Foreskin keratinocyte (primary cell): ENCODE measurements at places on chromosomes 2 and 18. TPM values are rescaled to one million over a fixed set of nuclear protein-coding genes. Genes with fewer than 3 reads are reported as not detected.
A peak's percentile ranks its signal among the peaks of the same experiment; 100 is the strongest.

- peak; percentile 31 for DNase-seq
These were observed 383.4 kb downstream of the CBLN2 start for GRCh38 chr18:72160510-72161445.

DNA sequence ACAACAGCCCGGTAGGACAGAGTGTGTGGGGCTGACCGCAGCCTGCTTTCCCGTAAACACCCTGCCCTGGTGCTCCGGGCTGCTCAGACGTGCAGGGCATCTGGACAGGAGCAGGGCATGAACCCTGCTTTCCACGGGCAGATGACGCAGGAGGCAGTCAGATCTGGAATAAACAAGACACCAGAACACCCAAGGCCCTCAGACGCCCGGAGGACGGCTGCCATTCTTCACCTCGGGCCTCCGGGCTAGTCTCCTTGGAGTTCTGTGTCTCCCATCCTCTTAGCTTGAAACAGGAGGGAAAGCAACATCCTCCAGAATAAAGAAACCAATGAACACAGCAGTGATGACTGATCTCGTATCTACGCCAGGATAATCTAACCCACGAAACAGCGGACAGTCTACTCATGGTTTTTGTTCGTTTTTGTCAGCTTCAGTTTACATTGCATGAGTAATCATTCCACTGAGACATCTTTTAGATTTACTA is 7.3 kb downstream of the PXDN start:
- DNase-seq: no peak

- no peak for DNase-seq
These were observed 20.8 kb downstream of the RASGRP3 start for GRCh38 chr2:33497221-33497650.

DNA sequence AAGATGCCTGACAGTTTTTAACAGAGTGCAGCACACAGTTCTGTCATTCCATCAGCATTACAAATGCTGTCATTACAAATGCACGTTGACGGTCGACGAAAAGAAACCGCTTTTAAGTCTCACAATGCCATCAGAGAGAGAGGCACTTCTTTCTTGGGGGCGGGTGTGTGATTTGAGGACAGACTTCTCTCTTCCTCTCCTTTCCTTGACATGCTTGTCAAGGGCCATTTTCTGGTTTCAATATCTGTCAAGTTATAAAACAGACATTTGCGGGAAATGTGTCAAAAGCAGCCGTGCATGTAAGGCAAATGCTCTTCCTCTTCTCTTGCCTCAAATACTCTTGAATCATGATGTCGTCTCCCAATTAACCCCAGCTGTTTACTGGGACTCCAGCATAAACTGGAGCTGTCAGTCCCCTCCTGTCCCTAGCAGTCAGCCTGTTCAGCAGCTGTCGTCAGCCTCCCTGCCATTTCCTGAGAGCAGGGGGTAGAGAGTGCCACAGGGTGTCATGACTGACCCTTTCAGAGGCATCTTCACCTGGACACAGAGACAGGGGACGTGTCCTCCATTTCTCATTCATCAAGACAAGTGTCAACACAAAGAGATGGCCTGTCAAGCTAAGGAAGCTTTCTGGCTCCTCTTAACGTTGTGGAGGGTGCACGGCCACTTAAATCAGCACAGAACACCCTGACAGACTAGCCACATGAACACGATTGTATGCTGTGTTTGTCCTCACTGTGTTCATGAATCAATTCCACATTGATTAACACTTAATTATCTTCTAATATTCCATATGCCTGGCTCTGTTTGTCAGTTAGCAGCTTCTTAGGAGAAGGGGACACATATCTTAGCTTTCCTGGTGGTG is 305.4 kb upstream of the RAB6C start:
- no peak for DNase-seq

- no peak for DNase-seq
These were observed 44.3 kb downstream of the CCDC148 start for GRCh38 chr2:158412206-158412605.

- no peak for DNase-seq
These were observed 125.6 kb upstream of the HS6ST1 start for GRCh38 chr2:128444121-128444771.

Gene IL1B
- total RNA-seq: 84.8 and 98.9 TPM in 2 replicates

Gene TTC32
- total RNA-seq: 4.2 and 5.2 TPM in 2 replicates

DNA sequence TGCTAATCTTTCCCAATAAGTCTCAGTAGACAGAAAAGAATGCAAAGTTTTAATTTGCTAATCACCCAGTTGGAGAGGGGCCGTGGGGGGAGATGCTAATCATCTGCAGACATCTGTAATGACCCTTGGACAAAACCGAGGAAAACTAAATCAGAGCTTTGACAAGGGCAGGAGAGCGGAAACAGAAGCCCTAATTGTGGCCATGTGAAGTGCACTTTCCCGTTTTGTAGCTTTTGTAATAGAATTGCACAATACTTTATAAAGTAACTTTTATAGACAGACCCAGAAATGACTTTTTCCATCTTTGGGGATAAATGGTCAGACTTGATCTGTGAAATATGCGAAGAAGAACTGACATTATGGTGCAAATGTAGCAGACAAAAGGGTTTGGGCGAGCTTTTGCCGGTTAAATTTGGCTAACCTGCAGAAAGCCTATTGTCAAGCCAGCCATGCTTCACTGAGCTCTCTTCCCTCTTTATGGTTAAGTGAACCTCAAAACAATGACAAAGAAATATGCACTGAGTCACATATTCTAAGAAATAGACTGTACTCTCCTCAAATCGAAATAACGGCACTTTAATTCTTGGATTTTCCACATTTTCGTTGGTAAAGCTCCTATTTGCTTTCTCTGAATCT is 980.1 kb upstream of the POU3F3 start:
- no peak for DNase-seq

- DNase-seq: no peak
These were observed 228.0 kb downstream of the IKZF2 start for GRCh38 chr2:212923393-212923792.

GRCh38 chr18:4074647-4075046 is 380.5 kb downstream of the DLGAP1 start:
- DNase-seq: peak; percentile 64

Gene PID1
- total RNA-seq: 7.7 and 8.6 TPM in 2 replicates

DNA sequence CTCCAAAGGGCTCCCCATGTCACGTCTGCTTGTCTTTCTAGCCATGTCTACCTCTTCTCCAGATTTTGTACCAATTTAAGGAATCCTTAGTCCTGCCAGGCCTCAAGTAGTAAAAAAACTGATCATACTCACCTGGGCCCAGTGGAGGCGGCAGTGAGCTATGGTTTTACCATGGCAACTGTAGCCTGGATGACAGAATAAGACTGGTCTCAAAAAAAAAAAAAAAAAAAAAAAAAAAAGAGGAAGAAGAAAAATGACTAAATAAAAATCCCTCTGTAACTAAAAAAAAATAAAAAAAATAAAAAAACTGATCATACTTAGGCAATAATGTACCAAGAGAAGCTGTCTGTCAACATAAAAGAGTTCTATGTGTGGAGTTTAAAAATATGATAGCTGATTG is 221.6 kb downstream of the NR4A2 start:
- DNase-seq: no peak

DNA sequence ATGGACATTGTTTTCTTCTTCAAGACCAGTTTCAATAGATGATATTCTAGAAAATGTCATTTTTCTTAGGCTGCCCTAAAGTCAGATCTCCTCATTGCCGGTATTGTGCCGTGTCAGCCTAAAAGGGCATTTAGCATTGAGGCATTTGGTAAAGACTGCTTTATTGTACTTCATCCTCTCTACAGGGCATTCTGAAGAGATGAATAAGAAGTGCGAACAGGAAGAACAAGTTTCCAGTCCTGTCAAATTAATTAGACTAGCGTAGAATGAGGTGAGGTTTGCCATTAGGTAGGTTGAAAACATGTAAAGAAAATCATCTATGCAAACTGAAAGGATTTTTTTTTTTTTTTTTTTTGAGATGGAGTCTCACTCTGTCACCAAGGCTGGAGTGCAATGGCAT is 60.6 kb downstream of the ETAA1 start:
- no peak for DNase-seq

DNA sequence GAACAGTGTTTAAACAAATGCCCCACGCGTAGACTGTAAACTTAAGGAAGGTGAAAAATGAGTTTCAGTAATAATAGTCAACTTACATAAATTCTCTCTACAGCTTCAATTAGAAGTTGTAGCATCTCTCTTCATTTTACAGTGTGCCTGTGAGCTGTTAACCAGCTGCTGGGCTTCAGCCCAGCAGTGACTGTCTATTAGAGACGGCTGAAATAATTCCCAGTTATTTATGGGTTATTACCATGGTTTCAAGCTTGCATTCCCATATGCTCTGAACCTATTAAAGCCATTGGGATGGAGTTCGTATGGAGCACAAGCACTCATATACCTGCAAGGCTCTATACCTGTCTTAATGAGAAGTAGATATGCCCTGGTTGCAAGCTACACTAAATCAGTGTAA is 501.1 kb downstream of the CNTNAP5 start:
- DNase-seq: no peak

- no peak for DNase-seq
These were observed 38.4 kb downstream of the TSN start for GRCh38 chr2:121793816-121794215.

DNA sequence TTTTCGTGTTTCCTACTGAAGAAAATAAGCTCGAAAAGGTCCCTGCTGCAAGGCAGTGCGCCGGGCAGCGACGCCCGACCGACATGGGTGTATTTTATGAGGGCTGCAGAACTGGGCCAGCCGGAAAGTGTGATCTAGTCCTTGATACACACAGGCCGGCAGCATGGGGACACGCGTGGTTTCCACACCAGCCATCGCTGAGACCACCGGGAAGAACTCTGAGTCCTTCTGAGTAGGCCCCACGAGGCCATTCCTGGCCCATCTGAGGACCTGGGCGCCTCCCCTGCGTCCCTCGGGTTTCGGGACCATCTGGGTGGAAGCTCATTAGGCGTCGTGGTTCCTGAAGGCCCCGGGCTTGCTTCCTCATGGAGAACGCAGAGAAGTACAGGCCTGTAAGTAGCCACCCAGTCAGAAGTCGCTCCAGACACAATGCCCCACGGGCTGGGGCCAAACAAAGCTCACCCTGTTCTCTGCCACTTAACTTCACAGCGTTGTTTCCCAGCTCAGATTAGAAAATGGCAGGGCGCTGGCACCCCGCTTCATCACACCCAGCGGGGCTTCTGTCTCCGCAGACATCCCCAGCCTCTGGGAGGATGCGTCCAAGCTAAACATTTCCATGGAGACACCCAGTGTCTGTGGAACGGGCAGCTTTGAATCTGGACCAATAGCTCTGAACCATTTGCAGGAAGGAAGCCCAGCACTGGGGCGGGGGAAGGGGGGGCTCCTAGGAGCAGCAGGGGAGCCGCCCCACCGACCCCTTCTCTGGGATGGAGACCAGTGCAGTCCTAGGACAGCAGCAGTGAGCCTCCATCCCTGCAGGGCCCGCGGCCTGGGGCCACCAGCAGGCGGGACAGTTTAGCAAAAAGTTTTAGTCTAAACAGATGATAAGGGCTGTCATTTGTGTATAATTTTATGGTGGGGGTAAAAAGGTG is 2.4 kb downstream of the NFATC1 start:
- no peak for DNase-seq

DNA sequence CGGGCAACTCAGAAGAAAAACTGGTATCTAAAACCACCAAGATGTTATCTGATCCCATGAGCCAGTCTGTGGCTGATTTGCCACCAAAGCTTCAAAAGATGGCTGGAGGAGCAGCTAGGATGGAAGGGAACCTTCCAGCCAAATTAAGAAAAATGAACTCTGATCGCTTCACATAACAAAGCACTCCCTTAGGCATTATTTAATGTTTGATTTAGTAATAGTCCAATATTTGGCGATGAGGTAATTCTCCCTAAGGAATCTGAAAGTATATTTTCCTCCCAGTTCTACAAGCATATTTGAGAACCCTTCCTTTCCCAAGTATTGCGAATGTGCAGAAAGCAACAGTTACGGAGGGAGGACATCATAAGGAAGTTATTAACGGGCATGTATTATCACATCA is 156.6 kb downstream of the KCNJ3 start:
- DNase-seq: no peak

- DNase-seq: no peak
These were observed 72.7 kb upstream of the CCDC68 start for GRCh38 chr18:55031979-55032378.

- DNase-seq: no peak
These were observed 37.9 kb downstream of the CDH20 start for GRCh38 chr18:61371111-61371510.

Gene CRYBA2
- not detected in 2 replicates for total RNA-seq

Gene SERPINB12
- total RNA-seq: 0.07 and 0.10 TPM in 2 replicates

DNA sequence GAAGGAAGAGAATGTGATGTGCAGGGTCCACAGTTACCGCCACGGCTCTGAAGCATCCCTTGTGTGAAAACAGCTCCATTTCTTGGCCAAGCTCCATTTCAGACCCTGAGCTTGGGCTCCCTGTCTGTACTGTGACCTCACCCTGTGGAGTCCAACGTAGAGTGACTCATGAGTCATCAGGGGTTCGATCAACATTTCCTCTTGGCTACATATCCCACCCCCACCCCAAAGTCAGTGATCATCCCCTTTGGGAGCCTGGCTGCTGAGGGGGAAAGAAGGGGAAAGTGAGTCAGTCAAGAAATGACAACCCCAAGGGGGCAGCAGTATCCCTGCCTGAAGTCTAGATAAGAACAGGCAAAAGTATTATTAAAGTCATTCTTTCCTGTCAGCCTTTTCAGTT is 62.2 kb downstream of the PAPOLG start:
- no peak for DNase-seq

DNA sequence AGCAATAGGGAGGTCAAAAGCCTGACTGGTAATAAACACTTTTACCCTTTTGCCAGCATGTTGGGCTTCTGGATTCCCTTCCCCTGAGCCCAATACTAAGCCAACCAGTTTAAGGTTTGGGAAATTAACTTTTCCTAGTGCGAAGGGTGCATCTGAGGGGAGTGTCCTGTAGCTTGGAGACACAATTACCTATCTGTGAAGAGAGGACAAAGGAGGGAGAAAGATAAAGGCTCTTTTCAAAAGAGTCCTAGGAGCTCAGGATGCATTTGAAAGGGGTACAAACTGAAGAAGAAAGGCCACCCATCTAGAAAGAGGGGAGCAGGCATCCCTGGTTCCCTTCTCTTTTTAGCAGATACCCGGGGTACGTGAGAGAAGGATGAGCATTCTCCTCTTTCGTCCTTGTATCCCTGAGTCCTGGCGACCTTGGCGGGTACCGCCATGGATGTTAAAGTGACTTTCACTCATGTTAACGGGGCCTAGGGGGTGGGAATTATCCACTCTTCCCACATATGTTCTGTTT is 25.1 kb downstream of the C18orf54 start:
- no peak for DNase-seq

DNA sequence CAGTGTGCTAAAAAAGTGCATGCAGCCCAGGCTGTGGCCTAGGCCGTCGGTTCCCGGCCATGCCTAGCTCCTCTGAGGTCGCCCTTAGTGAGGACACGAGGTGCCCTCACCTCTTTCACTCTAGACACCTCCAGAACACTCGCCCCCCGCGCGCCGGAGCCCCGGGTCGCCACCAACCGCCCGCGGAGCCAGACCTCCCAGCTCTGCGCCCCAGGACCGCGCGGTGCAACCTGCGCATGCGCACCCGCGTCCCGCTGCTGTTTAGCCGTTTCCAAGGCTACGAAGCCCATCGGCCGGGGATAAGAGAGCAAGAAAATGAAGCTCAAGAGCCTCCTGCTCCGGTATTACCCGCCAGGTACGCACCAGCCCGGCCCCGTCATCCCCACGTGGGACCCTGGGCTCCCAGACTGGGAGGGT is at the start of gene DAW1:
TSS of gene DAW1 (plus strand) at position 257 of the 417 bp plus-strand sequence. CDS start at position 316, 59 bp downstream.
- DNase-seq: no peak
